Lung microvascular endothelial cell (primary cell): ENCODE measurements at places on chromosomes 3 and 15. TPM values are rescaled to one million over a fixed set of nuclear protein-coding genes. Genes with fewer than 3 reads are reported as not detected.

Gene PSTPIP1
- total RNA-seq: under 0.01 and 0.40 TPM in 2 replicates

Gene GOLGA6B
- not detected in 2 replicates for total RNA-seq

Gene CRYGS
- 0.87 and 1.2 TPM in 2 replicates for total RNA-seq

Gene PCOLCE2
- total RNA-seq: not detected in 2 replicates

Gene TMEM212
- not detected in 2 replicates for total RNA-seq

Gene P4HTM
- total RNA-seq: 1.6 and 5.7 TPM in 2 replicates

Gene PATL2
- total RNA-seq: under 0.01 TPM in 1 of 2 replicates, not detected in the other

Gene C3orf49
- not detected in 2 replicates for total RNA-seq

Gene FAM219B
- total RNA-seq: 25.1 and 45.6 TPM in 2 replicates

Gene UCN2
- total RNA-seq: not detected in 2 replicates

Gene FGF7
- not detected in 2 replicates for total RNA-seq

Gene PRSS50
- total RNA-seq: not detected in 2 replicates

Gene CAMP
- total RNA-seq: not detected in 2 replicates

Gene MYRIP
- total RNA-seq: 4.8 and 5.7 TPM in 2 replicates

Gene FAM98B
- total RNA-seq: 4.2 and 5.0 TPM in 2 replicates

Gene ST8SIA2
- total RNA-seq: 0.20 and 0.22 TPM in 2 replicates

Gene KCNMB2
- total RNA-seq: not detected in 2 replicates

Gene ANKUB1
- total RNA-seq: not detected in 2 replicates

Gene FNDC3B
- 61.2 and 74.6 TPM in 2 replicates for total RNA-seq

Gene CYP11A1
- not detected in 2 replicates for total RNA-seq

Gene TMC3
- not detected in 2 replicates for total RNA-seq

Gene GPR149
- total RNA-seq: not detected in 2 replicates

Gene CAMK2N2
- not detected in 2 replicates for total RNA-seq

Gene MINDY2
- 7.4 and 12.1 TPM in 2 replicates for total RNA-seq

Gene TLE3
- 8.3 and 13.3 TPM in 2 replicates for total RNA-seq

Gene SGO1
- total RNA-seq: 0.99 and 2.2 TPM in 2 replicates

Gene CNTN4
- total RNA-seq: not detected in 2 replicates

Gene TRIM42
- not detected in 2 replicates for total RNA-seq

Gene ZNF621
- total RNA-seq: 5.0 and 6.0 TPM in 2 replicates

Gene SSR3
- 130 and 141 TPM in 2 replicates for total RNA-seq

Gene PRR20G
- total RNA-seq: not detected in 2 replicates

Gene TMEM158
- total RNA-seq: 0.87 and 2.8 TPM in 2 replicates

Gene SNX22
- under 0.01 and 0.20 TPM in 2 replicates for total RNA-seq

Gene SPESP1
- 0.87 and 1.6 TPM in 2 replicates for total RNA-seq

Gene SLC51B
- not detected in 2 replicates for total RNA-seq

Gene DUOX2
- not detected in 2 replicates for total RNA-seq

Gene SAMD7
- not detected in 2 replicates for total RNA-seq

Gene PLCL2
- total RNA-seq: 9.2 and 9.9 TPM in 2 replicates

Gene SKOR1
- under 0.01 TPM in 2 replicates for total RNA-seq

Gene P2RY1
- under 0.01 and 0.44 TPM in 2 replicates for total RNA-seq

Gene GOLGA6L6
- not detected in 2 replicates for total RNA-seq

Gene SLC22A13
- total RNA-seq: under 0.01 TPM in 2 replicates

Gene ISL2
- total RNA-seq: 0.40 and 0.65 TPM in 2 replicates
